ENCODE measurements at places on chromosomes 4 and X. TPM values are rescaled to one million over a fixed set of nuclear protein-coding genes. Genes with fewer than 3 reads are reported as not detected.

GRCh38 chr4:98746530-98746929, 88.1 kb upstream of the TSPAN5 start:
- no peak for DNase-seq

DNA sequence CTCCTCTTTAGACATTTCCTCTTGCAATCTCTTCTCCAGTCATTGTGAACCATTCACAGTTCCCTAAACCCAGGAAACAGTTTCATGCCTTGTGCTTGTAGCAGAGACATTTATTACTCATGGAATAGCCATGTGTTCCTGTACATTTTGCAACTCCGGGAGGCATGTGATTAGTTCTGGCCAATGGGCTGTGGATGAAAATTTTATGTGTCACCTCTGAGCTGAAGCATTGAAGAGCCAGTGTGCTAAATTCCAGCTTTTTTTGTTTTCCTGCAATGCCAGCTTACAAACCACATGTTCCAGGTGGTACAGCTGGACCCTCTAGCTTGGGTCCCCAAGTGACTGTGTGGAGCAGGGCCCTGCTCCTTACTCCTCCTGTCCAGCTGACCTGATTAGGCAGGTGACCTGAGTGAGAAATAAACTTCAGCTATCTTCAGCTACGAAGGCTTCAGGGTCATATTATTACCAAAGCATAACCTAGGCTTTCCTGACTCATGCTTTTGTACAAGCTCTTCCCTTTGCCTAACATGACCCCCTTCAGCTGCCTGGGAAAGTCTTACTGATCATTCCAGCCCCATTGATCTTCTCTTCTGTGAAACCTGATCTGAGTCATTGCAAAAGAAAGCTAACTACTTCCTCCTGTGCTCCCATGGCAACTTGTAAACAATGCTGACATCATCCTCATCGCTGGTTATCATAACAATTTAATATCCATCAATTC, 200.4 kb downstream of the PTTG2 start:
- peak; percentile 71 for DNase-seq

GRCh38 chr4:37803348-37803973, 23.0 kb upstream of the PGM2 start:
- no peak for DNase-seq

The REPS2 gene
- 15.8 TPM for total RNA-seq

The GIMD1 gene
- total RNA-seq = not detected
